ENCODE measurements at places on chromosomes 2 and 18.

DNA sequence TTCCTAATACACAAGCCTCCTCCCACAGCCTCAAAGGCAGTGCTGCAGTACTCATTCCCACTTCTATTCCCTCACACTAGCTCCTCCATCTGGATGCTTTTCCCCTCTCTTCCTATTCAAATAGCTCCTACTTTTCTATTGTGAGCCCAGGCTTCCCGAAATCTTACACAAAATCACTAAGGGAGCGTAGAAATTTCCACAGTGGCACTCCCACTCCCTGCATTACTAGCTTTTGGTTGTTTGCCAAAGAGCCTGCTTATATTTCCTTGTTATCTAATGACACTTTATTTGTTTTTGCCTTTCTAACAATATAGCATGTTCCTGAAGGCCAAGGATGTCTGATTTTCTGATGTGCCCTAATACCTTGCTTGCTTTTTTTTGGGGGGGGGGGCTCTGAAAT, 10.9 kb downstream of the EPAS1 start:
- no peak for DNase-seq

GRCh38 chr2:121090088-121090715, 194.8 kb downstream of the TFCP2L1 start:
- no peak for DNase-seq

- no peak for DNase-seq
These were observed 102.3 kb downstream of the ZBTB7C start for GRCh38 chr18:48306838-48307237.

GRCh38 chr18:58180738-58181353, 136.8 kb downstream of the NEDD4L start:
- peak; percentile 72 for DNase-seq

DNA sequence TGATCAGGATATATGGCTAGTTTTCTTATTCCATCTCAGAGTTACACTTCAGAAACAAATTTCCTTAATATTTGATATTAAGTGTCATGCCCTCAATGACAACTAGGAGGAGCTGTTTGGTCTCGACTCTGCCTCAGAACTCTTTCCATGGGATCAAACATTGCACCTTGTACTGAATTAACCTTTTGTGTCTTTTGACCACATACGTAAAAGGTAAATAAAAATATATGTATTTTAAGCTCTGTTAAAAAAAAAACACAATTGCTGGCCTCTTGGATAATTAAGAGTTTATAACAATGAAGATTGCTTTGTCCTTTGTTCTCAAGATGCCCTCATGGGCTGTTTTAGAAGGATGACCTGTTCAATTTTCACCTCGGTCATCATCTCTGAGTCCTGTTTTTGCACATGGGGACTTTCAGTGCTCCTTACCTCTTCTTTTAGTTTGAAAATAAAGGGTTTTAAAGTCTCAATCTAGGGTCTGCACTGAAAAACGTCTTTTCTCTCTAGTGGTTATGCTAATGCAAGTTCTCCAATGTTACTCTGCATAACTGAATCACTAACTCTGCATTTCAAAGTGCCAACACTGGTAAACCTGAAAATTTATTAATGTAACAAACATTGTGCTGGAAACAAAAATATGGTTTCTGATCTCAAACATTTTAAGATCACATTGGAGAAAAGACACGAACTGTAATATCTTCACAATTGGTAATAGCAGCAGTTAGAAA, 18.8 kb upstream of the FN1 start:
- DNase-seq = no peak

DNA sequence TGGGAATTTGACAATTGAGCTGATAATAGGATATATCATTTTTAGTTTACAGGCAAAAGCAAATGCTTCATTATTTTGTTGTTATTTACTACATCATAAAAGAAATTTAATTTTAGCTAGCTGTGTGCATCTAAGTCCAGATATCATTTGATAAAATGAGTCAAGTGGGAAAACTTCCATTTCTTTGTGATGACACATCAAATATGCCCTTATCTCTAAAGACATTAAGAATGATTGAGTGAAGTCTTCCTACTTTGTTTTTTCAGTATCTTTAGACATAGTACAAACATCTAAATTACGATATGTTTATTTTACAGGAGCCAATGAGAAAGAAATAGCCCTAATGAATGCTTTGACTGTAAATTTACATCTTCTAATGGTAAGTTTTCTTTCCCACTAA, 77.0 kb downstream of the KYNU start:
- no peak for DNase-seq

GRCh38 chr2:222057347-222058073, 241.3 kb downstream of the PAX3 start:
- no peak for DNase-seq

- DNase-seq = no peak
These were observed at the start of gene COL5A2 for GRCh38 chr2:189179570-189179950. COL5A2 (minus strand) TSS chr2:189179761; CDS start chr2:189179604, 157 bp downstream.

GRCh38 chr2:84636080-84636971, 120.0 kb downstream of the DNAH6 start:
- DNase-seq = no peak

GRCh38 chr2:154707994-154708575, 9.6 kb downstream of the KCNJ3 start:
- DNase-seq = no peak

DNA sequence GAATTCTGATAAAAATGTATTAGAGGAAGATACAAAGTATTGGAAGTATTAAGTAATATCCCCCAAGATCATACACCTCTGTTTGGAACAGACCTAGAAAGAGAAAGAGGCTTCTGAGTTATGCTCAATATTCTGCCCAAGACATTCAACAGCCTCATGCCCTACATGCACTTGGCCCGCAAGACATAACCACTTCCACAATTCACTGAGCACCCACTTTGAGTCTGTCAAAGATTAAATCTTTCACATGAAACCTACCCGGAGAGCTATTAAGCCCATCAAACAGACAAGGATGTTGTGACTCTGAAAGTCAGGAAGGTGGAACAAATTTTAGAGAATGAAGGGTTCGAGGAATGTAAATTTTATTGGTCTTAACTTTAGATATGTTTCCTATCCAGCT, 344.7 kb upstream of the SYT4 start:
- DNase-seq = no peak

GRCh38 chr18:25457601-25458000, 105.6 kb upstream of the ZNF521 start:
- no peak for DNase-seq

DNA sequence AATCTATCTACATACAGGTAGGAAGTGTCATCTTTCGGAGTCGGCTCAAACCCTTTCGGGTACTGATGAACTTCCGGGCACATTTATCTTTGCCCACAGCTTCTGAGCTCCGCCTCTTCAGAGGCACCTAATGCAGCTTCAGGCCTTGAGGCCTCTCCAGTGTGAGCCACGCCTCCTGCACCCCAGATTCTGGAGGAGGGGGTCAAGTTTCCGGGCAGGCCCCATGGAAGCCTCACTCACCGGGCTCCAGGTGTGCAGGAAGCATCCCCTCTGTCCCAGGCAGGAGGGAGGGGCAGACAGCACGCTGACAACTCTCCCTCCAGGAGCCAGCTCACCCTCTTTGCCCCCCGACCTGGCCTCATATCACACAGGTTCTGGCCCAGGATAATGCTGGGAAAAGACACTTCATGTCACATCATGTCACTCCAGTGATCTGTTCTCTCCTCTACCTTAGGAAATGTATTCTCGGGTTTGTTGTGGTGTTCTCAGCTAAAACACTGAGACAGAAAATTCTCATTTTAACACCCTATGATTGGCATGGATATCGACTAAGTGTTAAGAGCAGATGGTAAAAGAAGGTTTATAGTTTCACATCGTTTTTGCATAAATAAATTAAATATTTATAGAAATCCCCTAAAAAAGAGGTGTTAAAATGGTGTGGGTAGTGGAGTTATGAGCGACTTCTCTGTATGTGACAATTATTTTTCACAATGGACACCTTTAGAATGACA, 46.2 kb upstream of the COPS8 start:
- no peak for DNase-seq

DNA sequence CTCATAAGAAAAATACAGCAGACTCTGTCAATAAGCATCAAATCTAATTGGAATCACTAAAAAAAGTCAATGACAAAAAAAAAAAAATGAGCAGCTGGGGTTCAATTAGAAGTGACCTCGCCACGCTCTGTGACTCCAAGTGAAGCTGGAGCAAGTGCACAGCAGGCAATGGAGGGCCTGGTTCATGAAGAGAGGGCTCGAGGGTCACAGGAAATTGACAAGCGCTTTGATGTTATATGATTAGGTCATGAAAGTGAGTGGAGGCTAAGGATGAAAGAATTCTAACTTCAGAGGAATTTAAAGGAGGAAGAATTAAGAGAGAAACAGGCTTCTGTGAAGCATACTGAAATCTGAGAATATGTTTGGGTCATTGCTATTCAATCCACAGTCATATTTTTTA, 85.4 kb upstream of the TMEM18 start:
- DNase-seq = no peak

DNA sequence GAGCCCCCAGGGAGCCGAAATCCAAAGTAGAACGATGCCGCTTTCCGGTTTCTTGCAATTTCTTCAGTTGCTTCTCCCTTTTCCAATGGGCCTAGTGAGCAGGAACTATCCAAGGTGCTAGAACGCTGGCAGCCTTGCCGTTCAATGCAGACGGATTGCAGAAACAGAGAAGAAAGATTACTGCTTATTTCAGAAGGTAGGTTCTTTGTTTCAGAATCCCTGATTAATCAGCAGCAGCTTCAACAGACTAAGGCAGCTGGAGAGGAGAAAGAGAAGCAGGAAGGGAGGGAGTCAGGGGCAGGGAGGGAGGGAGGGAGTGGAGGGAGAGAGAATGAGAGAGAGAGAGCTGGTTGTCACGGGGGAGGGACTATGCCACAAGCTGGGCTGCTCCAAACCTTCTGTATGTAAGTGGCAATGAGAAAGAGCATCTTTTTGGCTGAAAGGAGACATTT, 576 bp downstream of the NYAP2 start:
- peak; percentile 1 for DNase-seq

DNA sequence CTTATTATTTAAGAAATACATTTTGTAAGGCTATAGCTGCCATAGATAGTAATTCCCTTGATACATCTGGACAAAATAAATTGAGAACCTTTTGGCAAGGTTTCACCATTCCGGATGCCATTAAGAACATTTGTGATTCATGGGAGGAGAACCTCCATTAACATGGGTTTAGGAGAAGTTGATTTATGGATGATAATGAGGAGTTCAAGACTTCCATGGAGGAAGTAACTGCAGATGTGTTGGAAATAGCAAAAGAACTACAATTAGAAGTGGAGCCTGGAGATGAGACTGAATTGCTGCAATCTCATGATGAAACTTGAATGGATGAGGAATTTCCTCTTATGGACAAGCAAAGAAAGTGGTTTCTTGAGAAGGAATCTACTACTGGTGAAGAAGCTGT, 17.3 kb downstream of the PHLPP1 start:
- DNase-seq = no peak

- DNase-seq = no peak
These were observed 144.1 kb downstream of the ZFP36L2 start for GRCh38 chr2:43082111-43082894.

DNA sequence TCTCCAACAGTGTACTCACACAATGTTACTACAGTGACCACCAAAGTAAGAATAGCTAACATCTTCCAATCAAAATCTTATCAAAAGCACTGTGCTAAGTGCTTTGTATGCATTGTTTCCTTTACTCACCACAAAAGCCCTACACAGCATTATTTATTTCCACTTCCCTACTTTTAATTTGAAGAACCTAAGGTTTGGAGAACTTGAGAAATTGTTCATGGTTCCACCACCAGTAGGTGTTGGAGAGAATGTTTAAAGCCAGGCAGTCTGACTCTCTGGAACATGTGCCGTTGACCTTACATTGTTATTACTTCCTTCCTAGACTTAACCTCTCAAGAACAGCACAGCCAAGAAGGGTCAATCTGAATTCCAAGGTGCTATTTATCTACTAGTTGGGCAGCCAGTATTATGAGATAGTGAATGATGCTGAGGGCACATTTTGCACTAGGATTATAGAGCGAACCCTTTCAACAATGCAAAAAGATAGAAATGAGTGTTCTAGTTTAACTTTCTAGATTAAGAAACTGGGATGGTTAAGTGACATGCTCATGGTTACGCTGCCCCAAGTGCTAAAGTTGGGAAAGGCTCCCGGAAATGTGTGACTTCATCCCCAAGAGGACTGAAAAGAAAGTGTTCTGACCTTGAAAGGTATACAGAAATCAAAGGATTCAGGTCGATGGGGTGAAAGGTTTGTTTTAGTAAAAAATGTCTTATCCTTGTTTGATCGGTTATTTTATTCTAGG, 55.2 kb upstream of the FAM136A start:
- no peak for DNase-seq

GRCh38 chr2:99461828-99462483, 27.9 kb downstream of the REV1 start:
- DNase-seq = no peak

DNA sequence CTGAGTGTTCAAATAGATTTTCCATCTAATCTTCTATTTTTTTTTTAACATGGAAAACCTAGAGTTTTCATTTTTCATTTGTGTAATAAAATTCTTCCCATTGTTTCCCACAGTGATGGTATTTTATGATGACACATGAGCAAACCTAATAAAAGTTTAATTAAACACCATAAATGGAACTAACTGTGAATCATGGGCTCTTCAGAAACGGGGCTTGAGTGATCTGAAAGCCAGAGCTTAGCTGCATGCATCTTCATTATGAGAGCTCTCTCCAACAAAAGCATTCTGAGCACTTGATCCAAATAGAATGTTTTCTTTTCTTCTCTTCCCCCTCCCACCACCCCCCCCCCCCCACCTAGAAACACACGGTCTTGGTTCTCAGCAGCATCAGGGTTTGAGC, 82.1 kb upstream of the REV1 start:
- no peak for DNase-seq

- DNase-seq = peak; percentile 68
These were observed 160.8 kb downstream of the BCL2 start for GRCh38 chr18:63158676-63159291.

GRCh38 chr2:10220902-10221391, 81.8 kb upstream of the HPCAL1 start:
- no peak for DNase-seq

GRCh38 chr2:190707726-190708125, 58.8 kb downstream of the NAB1 start:
- no peak for DNase-seq

GRCh38 chr2:175745911-175746310, 256.2 kb downstream of the LNPK start:
- DNase-seq = no peak

DNA sequence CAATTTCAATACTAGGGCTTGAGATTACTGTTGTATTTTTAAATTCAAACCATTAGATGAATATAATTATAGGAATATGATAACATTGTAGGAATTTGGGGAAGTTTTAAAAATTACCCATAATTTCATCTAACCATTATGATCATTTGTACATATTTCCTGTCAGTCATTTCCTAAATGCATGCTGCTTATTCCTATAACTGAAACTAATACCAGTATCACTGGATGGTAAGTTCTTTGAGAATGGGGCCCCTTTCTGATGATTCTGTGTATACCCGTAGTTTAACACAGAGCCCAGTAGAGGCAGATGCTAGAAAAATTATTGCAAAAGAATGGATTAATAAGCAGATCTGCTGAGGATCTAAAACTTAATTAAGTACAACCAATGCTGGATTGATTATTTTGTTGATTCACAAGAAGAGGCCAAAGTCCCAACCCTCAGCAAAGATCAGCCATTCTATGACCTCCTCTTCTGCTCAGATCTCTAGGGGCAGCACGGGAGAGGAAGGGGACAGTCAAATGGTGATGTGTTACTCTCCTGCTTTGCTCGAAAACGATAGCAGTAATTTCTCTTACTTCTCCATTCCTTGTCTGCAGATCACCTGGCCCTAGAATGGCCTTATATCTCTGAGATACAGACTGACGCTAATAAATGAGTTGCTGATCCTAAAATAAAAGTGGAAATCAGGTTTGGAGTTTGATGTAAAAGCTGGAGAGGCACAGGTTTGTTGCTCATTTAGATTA, 69.5 kb upstream of the PELI1 start:
- no peak for DNase-seq

GRCh38 chr2:145245268-145245870, 725.5 kb upstream of the ZEB2 start:
- no peak for DNase-seq

Measured in activated CD4-positive, alpha-beta T cell treated with anti-CD3 and anti-CD28 coated beads, Interleukin-2, amount 50 U/mL, for 48 hours (primary cell).